ENCODE measurements at places on chromosomes 7 and 10. TPM values are rescaled to one million over a fixed set of nuclear protein-coding genes. Genes with fewer than 3 reads are reported as not detected.

DNA sequence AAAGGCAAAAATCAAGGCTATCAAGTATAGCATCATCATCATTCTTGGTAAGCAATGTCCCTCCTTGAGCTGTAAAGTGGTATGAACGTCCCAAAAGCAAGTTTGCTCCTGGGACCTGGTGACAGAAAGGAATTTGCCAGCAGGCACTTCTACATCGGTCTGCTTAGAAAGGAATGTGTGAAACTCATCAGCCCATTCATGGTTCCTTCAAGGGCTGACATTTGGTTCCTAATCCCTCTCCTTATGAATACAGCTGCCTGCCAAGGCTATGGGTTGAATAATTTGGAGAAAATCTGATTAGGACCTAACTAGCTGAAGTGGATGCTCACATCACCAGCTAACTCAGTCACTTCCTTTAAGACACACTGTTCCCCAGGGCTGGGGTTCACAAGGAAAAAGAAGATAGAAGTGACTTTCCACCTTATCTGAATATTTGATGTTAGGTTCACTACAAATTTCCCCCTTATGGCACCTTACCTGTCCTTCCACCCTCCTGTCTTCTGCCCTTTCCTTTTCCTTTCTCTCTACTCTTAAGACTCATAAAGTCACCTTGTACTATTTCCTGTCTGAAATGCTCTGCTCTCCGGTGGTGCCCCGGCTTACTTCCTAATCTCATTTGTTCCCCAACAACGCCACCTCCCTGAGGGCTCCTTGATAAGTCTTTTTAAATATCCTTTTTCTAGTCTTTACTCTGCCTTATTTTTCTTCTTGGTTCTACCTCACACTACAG lies 187.1 kb downstream of the NPSR1 start:
- no peak for DNase-seq

DNA sequence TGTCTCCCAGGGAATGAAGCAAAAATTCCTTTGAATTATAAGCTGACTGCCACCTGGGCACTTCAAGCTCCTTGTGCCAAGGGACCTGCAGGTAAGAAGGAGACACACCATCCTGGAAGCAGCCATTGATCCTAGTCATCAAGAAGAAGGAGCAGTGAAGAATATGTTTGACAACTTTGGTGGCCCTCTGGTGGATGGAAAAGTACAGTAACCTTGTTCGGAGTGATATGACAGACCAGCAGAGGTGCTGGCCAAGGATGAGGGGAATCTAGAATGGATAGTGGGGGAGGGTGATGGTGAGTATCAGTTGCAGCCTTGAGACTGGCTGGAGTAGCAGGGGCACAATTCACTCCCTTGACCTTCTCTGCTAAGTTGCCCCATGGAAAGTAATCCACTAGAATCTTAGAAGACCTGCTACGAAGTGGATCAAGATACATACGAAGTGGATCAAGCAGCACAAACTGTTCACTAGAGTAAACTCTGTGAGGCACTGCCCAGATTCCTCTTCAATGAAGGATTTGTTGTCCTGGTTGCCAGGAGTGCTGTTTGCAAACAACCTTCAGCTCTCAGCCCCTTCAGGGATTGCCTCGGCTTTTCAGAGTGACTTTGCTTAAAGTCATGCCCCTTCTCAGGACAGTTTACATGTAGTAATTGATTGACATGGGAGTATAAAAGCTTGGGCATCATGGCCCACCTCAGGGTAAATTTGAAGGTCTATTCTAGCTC lies 44.8 kb upstream of the ORC5 start:
- peak; percentile 20 for DNase-seq

- DNase-seq, result no peak
These were observed 19.5 kb downstream of the TRIM56 start for GRCh38 chr7:101104799-101105198.

GRCh38 chr7:2211259-2211880 lies 21.4 kb downstream of the MAD1L1 start:
- no peak for DNase-seq

DNA sequence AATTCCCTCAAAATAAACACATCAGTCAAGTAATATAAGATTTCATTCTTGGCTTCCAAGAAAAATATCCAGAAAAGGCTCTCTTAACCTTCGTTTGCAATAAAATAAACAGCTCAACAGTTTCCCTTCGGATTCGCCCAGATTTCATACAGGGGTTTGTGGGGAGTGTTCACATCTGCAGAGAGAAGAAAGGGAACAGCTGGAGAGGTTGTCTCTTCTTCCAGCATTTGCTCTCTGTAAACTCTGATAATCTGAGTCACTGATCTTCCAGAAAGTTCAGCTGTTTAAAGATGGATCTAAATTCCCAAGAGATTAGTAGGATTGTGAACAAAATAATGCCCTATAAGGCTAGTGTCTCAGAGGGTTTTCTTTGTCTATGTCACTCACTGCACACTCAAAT lies 277.9 kb downstream of the HPSE2 start:
- no peak for DNase-seq

Gene OR9A2
- total RNA-seq, result not detected

- no peak for DNase-seq
These were observed 252.9 kb downstream of the RNLS start for GRCh38 chr10:88330174-88330573.

Gene CNTNAP2
- 4.2 TPM for total RNA-seq

Gene GPR146
- total RNA-seq, result 3.5 TPM

Data from mucosa of descending colon (tissue), 3 donors.